Activated CD4-positive, alpha-beta T cell treated with anti-CD3 and anti-CD28 coated beads for 48 hours (primary cell): ENCODE measurements at places on chromosomes 11 and 22.
A peak's percentile ranks its signal among the peaks of the same experiment; 100 is the strongest.

DNA sequence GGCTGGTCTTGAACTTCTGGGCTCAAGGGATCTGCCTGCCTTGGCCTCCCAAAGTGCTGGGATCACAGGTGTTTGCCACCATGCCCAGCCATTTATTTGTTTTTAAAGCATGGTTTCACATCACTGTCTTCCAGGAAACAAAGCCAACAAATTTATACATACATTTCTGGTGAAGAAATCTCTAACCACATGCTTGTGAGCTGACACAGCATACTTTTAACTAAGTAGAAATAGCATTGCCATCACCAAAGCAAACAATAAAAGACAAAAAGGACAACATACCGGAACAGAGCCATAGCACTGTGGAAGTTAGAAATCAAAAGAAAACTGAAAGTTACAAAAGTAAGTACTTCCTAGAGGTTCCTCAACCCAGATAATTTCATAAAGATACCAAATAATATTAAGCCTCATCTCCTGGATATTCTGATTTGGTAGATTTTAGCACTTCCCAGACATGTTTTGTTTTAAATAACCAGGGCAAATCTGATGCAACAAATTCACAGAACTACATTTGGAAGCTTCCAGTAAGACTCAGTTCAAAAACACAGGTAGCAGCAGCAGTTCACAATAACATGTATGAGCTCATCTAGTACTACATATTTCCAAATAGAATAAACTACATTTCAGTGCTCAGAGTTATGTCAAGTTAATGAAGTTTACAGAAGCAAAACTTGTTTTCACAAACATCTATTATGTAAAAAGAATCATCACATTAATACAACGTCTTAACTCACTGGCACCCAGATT lies 70.6 kb downstream of the RRAS2 start:
- no peak for DNase-seq

DNA sequence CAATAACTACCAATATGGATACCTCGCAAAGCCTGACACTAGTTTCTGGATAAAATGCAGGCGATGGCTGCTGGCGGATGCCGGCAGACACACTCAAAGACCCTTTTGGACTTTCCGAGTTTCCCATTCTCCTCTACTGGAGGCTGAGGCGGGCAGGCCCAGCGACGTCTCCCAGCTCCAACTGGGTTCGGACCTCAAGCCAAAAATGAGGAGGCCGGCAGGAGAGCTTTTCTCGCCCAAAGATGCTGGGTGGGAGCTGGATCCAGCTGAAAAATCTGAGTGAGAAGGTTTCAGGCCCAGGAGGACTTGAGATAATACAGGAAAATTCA lies 428 bp upstream of the FEZ1 start:
- DNase-seq: no peak

GRCh38 chr11:93645938-93646337 lies 15.5 kb upstream of the CEP295 start:
- DNase-seq: no peak

DNA sequence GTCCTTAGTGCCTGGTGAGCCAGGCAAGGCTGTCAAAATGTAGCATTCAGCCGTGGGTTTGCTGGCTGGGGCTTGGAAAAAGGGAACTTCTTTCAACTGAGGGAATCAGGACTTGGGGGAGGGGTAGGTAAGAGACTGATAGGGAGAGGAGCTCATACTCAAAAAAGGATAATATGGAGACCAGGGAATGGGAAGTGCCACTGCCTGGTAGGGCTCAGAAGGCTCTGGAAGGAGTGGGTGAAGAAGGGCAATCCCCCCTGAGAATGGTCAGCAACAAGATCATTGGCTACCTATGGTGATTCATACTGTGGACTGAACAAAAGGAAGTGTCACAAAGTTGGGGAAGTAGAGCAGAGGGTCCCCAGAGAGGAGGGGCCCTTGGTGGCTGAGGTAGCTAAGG lies 1.9 kb downstream of the CNGA4 start:
- DNase-seq: no peak

GRCh38 chr22:38142606-38143005 lies 32.1 kb upstream of the BAIAP2L2 start:
- DNase-seq: no peak

GRCh38 chr22:32803020-32803737 lies 1.7 kb downstream of the TIMP3 start:
- DNase-seq: no peak

DNA sequence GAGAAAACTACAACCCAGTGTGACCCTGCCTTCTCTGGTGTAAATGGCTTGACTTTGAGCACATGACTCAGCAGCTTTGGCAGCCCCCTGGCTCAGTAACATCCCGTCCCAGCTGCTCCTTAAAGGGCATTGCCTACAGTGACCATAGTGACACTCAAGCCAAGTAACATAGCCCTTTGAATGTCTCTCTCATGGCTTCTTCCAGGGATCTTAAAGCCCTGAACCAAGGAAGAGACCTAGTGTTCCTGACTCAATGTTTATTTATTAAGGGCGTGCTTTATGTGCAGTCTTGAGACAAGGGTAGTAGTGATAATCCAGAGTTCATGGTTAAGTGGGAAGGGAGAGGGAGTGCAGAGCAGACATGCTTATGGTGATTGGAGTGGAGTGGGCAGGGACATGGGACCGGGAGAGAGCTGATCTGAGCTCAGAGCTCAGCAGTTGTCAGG lies 125.7 kb downstream of the PARVA start:
- no peak for DNase-seq

DNA sequence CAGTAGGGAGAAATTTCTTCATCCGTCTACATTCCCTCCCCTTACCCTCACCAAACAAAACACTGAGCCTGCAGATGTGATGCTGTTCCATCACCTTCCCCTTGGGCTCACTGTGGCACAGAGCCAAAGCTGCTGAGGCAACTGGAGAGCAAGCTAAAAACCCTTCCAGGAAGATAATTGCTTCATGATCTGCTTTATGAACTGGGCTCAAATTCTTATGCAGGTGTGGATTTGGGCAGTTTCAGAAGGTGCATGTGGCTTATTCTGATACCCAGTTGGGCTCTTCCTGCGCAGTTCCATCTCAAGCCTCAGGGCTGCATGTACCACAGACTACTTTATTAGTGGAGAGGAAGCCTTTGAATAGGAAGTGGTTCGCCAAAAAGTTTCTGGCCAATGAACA lies 58.3 kb downstream of the AAMDC start:
- DNase-seq: no peak

GRCh38 chr11:32087597-32087996 lies 3.3 kb upstream of the RCN1 start:
- no peak for DNase-seq

DNA sequence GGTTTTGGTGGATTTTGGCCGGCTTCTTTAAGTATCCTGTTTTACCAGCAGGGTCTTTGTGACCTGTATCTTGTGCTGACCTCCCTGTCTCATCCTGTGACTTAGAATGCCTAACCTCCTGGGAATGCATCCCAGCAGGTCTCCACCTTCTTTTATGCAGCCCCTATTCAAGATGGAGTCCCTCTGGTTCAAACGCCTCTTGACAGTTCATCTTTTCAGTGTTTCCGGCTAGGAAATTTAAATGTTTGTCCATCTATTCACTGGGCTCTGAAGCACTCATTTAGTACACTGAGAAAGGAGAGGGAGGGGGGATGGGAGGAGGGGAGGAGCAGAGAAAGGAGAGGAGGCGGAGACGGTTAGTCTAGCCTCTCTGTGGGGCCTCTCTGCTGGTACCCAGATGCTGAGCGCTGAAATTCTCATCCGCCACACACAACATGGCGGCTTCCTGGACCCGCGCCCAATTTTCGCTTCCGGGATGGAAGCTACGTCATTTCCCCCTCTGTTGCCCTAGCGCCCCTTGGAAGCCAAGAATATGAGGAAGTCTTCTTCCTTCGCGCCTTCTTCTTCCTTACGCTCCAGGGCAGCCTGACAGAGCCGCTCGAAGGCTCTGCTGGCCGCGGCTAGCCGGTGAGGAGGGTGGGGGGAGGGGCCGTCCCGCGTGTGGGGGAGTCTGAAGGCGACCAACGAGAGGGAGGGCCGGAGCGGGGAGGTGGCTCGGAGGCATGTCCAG lies 69.0 kb upstream of the SYT13 start:
- DNase-seq: peak; percentile 91

GRCh38 chr11:30322191-30322590 lies 713 bp upstream of the ARL14EP start:
- no peak for DNase-seq

- DNase-seq: no peak
Observed at GRCh38 chr22:39688186-39688785, 117.7 kb downstream of the CACNA1I start.

GRCh38 chr11:2446590-2447252 lies 1.9 kb downstream of the KCNQ1 start:
- peak; percentile 30 for DNase-seq
